Substantia nigra (tissue), 51 donors: ENCODE measurements at places on chromosomes 3 and 15.

- DNase-seq: no peak
Measured at GRCh38 chr15:79339588-79340314, 28.8 kb downstream of the TMED3 start.

DNA sequence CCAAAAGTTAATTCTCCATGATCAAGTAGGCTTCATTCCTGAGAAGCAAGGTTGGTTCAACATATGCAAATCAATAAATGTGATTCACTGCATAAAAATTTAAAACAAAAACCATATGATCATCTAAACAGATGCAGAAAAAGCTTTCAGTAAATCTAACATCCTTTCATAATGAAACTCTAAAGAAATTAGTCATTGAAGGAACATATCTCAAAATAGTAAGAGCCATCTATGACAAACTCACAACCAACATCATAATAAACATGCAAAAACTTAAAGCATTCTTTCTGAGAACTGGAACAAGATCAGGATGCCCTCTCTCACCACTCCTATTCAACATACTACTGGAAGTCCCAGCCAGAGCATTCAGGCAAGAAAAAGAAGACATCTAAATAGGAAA is 254.1 kb downstream of the AGBL1 start:
- no peak for DNase-seq

DNA sequence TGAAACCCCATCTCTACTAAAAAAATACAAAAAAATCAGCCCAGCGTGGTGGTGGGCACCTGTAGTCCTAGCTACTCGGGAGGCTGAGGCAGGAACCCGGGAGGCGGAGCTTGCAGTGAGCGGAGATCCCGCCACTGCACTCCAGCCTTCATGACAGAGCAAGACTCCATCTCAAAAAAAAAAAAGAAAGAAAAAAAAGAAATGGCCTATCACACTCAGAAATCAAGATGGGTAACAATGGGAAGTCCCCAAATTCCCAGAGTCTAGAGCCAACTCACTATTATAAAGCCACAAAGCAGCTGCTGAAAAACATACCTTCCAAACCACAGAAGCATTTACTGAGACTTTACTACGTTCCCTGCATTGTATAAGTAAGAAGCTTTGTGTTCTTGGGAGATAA is 7.5 kb downstream of the HDGFL3 start:
- DNase-seq: no peak

DNA sequence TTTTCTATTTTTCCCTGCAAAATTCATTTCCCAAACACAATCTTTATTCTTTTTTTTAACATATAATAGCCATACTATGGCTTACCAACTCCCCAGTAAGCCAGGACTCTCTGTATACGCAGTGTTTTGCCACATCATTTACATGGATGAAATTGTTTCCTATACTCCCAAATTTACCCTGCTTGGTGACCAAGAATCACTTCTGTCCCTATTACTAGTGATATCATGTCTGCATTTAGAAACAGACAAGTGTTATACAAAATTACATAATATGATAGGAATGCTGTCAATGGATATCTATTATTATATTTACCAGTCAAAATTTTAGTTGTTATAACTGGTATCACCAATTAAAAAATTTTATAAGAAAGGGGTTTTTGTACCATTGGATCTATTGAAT is 77.8 kb downstream of the LIPC start:
- DNase-seq: no peak

GRCh38 chr15:42999201-42999779 is 78.7 kb upstream of the TTBK2 start:
- no peak for DNase-seq

DNA sequence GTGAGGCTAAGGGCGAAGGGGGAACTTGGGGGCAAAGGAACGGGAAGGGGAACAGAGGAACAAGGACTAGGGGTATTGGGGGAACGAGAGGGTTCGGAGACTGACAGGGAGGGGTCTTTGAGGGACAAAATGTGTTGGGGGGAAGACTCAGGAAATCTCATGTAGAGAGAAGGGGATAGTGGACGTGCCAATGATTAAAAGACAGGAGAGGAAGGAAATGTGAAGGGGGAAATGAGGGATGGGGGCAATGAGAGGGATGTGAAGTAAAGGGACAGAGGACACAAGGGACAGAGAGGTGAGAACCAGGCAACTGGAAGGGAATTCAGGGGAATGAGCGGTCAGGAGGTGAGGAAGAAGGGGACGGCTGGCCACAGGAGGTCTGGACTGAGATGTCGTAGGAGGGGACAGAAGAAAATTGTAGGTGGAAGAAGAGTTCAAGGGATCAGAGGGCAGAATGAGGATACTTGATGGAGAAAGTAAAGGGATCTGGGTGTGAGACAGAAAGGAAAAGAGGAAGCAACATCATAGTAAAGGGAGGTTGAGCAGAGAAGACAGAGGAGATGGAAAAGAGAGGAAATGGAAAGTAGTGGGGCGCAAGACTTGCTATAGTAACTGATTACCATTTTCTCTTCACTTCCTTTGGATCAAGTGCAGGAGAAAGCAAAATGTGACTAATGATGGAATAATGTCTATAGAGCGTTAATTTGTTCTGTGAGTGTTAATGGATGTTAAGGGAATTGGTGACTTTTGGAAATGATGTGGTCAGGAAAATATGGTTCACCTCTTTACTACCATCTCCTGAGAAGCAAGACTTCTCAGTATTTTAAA is 749 bp downstream of the RAB8B start:
- no peak for DNase-seq

- DNase-seq: no peak
Measured at GRCh38 chr3:118245312-118245711, 789.3 kb downstream of the IGSF11 start.

- no peak for DNase-seq
Measured at GRCh38 chr15:65870889-65871533, 1.7 kb downstream of the RAB11A start.

DNA sequence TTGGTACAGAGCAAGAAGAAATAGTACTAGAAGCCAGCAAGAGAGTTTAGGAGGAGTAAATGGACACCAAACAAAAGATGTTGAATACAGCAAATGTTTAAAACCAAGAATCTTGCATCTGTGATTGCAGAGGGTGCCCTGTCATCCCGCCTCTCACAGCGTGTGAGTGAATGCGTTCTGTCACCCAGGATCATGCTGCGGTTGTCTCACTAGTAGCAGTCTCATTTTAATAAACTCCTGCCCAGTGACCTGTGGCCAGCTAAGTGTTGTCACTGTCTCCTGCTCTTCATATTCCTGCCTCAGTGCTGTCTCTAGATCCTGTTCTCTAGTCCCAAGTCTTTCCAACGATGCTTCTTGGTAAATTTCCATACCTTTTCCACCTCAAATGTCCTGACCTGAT is 584.6 kb downstream of the MCTP2 start:
- DNase-seq: no peak

DNA sequence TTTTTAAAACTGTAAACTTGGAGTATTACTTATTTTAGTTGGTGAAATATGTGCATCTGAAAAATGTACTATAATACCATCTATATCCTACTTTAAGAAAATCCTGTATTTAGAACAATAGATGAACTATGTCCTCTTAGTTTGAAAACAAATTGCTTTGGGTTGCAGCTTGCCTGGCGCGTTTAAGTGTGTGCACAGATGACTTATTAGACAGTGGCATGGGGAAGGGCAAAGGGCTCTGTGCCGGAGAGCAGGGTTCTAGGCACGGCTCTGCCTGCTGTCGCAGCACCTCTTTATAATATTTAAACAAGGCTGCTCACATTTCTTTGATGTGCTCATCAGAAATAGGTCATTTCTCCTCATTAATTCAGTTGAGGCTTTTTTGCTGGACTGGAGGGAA is 10.0 kb downstream of the PXK start:
- DNase-seq: no peak

DNA sequence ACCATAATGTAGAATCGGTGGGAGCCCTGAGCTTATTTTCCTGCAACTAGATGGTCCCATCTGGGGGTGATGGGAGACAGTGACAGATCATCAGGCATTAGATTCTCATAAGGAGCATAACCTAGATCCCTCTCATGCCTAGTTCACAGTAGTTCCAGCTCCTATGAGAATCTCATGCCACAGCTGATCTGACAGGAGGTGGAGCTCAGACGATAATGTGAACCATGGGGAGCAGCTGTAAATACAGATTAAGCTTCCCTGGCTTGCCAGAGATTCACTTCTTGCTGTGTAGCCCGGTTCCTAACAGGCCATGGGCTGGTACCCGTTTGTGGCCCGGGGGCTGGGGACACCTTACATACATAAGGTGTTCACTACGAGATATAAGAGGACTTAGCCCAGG is 67.5 kb upstream of the LRRFIP2 start:
- DNase-seq: no peak

DNA sequence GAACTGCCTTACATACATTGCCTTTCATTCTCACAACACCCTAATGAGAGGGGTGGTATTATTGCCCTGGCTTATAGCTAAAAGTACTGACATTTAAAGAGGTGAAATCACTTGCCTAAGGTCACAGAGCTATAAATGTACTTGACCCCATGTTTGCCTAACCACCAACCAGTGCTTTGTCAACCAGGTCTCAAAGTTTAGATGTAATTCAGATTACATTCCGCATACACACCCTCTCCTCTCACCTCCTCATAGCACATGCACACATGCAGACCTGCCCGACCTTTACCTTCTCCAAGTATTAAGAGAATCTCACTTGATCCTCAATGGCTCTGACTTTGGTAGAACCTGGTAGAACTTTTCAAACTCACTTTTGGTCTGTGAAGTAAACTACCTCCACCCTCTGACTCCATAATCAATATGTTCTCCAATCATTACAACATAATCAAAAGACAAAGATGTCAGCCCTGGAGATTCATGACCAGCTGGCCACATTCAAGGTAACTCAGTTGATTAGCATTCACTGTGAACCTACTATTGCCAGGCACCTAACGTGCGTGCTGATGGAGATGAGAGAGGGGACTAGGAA is 63.2 kb upstream of the HES1 start:
- no peak for DNase-seq

GRCh38 chr3:53193466-53194209 is 32.6 kb downstream of the PRKCD start:
- DNase-seq: no peak

DNA sequence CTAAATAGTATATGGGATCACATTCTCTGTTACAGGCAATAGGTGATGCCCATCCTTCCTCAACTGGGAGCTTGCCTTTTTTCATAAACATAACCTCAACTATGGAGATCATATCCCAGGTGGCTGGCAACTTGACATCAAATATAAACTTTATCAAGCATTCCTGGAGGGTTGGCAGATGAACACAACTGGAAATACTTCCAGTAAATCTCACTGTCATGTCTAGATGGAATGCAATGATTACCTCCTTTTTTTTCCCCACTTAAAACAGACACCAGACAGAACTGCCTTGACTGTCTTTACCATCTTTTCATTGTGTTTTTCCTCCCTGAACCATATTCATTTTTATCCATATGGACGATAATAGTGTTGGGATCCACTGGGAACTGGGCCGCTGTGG is 43.1 kb upstream of the PFN2 start:
- DNase-seq: no peak

- DNase-seq: no peak
Measured at GRCh38 chr3:98612587-98612986, 19.2 kb upstream of the CPOX start.

DNA sequence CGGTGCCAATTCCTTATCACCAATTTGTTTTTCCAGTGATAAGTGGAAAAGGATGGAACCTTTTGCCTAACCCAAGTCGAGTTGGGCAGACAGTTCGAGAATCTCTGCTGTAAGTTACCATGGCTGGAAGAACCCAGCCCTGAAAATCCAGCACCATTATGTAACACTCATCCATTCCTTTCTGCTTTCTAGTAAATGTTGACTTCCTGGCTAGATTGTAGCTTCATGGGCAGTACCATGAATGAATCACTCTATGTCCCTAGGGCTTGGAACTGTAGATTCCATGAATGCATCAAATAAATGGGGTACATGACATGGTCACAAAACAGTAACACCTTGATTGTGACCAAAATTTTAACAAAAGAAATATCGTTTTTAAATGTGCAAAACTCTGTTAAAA is 14.0 kb downstream of the CHCHD4 start:
- no peak for DNase-seq

GRCh38 chr3:195738274-195739044 is 17.7 kb downstream of the MUC20 start:
- no peak for DNase-seq

GRCh38 chr3:196007744-196008335 is 74.0 kb downstream of the TFRC start:
- DNase-seq: no peak

DNA sequence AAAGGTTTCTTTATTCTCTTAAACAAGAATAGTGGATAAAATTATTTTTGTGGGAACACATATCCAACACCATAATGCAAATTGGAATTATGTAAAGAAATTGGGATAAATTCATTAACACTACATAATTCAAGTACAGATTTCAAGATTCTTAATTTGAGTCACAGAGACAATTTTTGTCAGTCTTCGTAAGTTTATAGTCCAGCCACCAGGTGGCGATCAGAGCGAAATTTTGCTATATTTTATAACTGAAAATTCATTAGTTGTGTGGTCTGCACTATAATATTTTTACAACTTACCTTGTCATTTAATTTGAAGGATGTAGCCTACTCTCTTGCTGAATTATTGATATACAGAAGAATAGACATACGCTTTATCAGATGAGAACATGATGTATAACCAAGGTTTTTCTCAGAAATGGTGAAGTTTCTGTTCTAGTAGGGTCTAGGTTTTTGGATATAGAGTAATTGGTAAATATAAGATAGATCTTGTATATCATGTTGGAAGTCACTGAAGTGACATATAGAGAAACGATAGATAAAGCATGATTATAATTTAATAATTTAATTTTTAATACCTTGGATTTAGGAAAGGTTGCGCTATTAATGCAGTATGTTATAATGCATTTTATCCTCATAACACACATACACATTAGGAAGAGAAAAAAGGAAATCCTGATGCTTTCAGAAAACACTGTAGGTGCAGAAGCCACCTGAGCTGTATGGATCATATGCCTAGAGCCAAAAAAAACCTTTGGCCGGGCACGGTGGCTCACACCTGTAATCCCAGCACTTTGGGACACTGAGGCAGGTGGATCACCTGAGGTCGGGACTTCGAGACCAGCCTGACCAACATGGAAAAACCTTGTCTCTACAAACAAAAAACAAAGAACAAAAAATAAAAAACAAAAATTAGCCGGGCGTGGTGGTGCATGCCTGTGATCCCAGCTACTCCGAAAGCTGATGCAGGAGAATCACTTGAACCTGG is 31.7 kb downstream of the PLSCR4 start:
- DNase-seq: no peak

- DNase-seq: no peak
Measured at GRCh38 chr3:171850320-171850959, 7.3 kb downstream of the TMEM212 start.

DNA sequence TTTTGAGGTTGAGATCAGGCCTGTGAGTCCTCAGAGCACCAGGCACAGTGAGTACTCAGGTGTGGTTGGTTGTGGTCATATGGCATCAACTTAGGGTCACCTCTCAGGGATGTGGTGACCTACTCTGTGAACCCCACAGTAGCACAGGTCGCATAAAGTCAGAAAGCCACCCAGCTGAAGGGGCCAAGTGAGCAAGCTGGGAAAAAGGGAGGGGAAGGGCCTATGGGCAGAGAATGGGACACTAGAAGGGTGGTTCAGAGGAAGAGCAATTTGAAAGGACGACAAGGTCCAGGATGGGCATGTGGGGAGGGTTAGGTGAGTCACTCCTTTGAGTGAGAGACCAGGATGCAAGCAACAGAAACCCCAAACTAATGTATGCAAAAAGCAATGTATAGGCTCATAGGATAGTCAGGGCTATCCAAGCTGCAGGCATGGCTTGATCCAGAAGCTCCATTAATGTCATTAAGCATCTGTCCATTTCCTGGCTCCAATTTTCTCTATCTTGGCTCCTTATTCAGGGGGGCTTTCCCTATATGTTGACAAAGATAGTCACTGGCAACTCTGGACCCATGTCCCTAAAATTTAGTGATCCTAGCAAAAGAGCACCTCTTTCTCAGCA is 33.5 kb downstream of the HMCES start:
- no peak for DNase-seq
